AG08396 (cell line): ENCODE measurements at places on chromosomes 7 and 10.

GRCh38 chr10:7507887-7508726 lies 97.3 kb upstream of the SFMBT2 start:
- no peak for DNase-seq

- DNase-seq, result no peak
Observed at GRCh38 chr10:28236591-28236990, 66.3 kb downstream of the MPP7 start.

DNA sequence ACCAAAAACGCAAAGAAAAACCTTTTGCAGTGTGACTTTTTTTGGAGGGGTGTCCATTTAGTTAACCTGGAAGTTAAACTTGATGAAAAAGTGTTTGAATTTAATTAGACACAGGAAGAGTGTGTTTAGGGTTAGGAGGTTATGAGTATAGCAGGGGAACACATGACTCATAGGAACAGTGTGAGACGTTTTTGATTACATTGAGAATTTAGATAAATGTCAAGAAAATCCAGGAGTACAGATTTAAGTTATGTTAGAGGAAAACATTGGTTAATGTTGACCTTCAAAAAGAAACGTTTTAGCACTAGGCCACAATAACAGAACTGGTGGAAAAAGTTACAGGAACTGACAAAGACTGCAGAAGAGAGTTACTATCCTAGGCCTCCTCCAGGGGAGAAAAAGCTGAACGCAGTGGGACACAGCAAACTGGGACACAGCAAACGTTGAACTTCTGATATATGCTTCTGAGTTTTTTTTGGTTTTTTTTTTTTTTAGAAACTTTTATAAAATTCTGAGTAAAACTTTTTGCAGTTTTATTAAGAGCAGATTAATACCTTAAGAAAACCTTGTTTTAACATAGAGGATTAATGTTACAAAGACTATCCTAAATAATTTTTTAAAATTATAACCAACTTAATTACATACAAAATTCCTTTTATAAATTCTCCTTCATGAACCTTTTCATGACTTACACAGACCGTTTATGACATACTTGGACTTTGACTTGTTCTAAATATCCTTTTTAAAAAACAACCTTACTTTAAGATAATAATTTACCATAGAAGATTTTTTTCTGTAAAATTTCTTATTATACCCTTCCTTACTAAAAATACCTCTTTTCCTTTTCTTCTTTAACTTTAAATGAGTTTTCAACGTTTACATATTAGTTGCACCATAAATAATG lies 22.2 kb downstream of the LANCL2 start:
- DNase-seq, result no peak

- DNase-seq, result no peak
Observed at GRCh38 chr7:158512042-158512441, 75.6 kb downstream of the PTPRN2 start.

DNA sequence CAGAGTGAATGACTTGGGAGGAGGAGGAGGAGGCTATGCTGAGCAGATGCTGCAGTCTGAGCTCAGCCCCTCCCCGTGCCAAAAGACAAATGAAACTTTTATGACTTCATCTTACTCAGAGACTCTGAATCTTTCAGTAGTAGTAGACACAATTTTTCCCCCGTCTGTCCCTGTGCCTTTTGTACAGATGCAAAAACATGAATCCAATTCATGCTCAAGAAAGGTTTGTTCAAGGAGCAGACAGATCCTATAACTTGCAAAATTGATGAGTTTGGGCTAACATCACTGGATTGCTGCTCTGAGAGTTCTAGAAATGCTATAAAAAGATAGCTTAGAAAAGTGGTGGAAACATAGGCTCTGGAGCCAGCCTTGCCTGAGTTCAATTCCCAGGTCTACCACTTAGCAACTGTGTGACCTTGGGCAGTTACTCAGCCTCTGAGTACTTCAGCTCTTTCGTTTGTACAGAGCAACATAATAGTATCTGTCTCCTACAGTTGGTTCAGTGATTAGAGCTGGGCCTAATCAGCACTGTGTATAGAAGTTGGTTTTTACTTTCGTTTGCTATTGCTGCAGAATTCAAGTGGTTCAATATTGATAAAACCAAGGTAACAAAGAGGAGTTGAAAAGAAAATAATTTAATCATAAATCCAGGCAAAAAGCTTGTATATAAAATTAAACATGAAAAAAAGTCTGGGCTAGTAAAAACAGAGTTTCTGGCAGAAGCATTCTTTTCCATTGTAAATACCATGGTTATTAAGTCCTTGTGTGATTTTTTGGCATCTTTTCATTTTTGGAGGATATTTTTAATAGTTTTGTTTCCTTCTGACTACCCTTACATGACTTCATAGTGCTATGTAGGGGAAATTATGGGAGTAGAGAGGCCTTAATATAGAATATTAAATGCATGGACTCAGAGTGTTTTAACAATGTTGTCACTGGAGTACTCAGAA lies 174.2 kb upstream of the ZNF32 start:
- DNase-seq, result no peak

GRCh38 chr7:1761097-1761496 lies 91.0 kb downstream of the ELFN1 start:
- DNase-seq, result no peak

DNA sequence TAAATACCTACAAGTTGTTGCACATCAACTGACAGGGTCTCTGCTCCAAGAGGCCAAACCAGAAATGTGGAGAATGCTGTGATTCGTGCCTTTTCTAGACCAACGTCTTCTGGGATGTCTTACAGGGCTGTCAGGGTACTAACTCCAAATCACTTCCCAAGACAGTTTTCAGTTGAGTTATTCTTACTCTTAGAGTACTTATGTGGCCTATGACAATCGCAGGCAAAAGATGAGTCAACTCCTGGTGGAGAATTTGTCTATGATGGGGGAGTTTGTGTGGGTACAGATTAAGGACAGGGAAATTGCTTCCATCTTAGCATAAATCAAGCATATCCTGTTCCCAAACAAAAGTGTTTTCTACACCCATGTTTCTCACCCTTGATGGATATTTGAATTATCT lies 734.8 kb downstream of the TNS3 start:
- no peak for DNase-seq

DNA sequence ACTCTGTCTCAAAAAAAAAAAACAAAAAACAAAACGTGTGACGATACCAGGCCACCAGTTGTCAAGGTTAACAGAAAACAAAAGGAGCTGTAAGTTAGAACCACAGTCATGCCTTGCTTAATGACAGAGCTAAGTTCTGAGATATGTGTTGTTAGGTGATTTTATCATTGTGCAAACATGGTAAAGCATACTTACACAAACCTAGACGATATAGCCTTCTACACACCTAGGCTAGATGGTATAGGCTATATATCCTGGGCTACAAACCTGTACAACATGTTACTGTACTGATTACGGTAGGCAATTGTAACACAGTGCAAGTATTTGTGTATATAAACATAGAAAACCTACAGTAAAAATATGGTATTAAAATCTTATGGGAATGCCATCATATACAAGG lies 564.2 kb downstream of the HTR7 start:
- no peak for DNase-seq

GRCh38 chr7:68434857-68435256 lies 1163.4 kb upstream of the AUTS2 start:
- DNase-seq, result no peak

DNA sequence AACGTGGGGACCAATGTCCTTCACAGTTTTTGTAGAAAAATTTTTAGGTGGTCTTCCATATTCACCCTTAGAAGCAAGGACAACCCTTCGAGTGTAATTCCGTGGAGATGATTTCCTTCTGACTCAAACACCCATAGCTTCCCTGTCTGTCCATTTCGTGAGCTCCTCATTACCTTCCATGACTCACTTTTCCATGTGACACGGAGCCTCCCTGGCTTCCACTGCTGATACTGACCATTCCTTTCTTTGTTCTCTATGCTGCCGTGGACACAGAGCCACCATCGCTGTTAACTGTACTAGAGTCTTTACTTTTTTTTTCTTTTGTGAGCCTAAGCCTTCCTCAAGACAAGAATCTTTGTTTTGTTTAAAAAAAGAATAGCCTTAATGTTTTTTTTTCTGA lies 12.5 kb upstream of the ARMS2 start:
- peak; percentile 39 for DNase-seq

GRCh38 chr7:93119191-93119905 lies 1.6 kb upstream of the SAMD9 start:
- DNase-seq, result no peak

DNA sequence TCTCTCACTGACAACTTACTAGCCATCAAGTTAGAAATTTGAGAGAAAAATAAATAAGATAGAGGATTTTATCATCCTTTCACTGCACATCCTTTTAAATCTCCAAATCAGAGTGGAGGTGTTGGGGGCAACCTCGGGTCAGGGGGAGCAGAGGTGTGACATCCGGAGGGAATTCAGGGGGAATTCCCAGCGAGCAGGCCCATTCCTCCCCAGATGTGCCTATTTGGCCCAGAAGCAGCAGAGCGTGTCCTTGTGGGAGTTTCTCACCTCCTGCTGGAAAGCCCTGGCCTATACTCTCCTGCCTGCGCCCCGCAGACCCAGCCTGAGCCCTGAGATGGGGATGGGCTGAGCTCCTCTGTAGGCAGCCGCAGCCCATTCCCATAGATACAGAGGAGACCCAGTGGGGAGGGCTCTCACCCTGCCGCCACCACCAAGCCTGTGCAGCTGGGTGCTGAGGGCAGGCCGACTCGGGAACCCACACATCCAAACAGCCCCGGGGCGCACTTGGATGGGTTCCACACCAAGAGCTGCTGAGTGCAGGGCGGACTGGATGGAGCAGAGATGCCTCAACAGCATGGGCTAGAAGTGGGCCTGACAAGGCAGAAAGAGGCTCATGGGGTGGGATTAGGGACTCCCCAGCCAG lies 124.5 kb downstream of the CXCL12 start:
- no peak for DNase-seq

- DNase-seq, result peak; percentile 61
Observed at GRCh38 chr10:29689001-29689400, 54.2 kb upstream of the SVIL start.

DNA sequence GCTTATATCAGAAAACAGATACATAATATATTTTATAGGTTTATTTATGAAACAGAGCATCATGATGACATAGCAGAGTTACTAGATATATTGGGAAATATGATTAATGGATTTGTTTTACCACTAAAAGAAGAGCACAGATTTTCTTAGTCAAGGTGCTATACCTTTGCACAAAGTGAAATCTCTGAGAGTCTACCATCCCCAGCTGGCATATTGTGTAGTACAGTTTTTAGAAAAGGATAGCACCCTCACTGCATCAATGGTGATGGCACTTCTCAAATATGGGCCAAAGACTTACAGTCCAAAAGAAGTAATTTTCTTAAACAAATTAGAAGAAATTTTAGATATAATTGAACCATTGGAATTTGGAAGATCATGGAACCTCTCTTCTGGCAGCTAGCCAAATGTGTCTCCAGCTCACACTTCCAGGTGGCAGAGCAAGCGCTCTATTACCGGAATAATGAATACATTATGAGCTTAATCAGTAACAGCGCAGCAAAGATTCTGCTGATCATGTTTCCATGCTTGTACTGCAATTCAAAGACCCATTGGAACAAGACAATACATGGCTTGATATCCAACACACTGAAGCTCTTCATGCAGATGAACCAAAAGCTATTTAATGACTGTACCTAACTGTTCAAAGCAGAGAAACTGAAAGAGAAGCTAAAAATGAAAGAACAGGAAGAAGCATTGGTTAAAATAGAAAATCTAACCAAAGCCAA lies 21.9 kb upstream of the CREB3L2 start:
- no peak for DNase-seq

GRCh38 chr7:79548727-79549126 lies 95.3 kb upstream of the MAGI2 start:
- no peak for DNase-seq

DNA sequence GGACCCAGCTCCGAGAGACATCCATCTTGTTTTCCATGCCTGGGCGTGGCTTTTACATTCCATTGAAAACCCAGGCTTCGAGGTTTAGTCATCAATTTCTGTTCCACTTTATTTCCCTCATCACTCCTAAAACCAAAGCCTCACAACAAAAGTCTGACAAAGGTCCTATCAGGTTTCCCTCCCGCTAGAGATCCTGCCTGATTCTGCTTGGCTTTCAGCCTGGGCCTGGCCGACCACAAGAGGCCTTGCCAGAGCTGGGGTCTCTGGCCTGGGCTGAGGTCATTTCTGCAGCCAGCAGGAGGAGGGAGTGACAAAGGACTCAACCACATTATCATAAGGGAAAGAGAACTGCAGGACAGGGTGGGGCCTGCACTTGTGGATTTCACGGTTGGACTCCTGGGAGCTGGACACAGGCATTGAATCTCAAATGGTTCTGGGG lies 167.0 kb downstream of the FANK1 start:
- peak; percentile 37 for DNase-seq
